Islet precursor cell (in vitro differentiated cells): ENCODE measurements at places on chromosomes 3 and 15.
A peak's percentile ranks its signal among the peaks of the same experiment; 100 is the strongest.

- DNase-seq = no peak
Measured at GRCh38 chr3:127600749-127601456, 2.7 kb downstream of the MCM2 start.

DNA sequence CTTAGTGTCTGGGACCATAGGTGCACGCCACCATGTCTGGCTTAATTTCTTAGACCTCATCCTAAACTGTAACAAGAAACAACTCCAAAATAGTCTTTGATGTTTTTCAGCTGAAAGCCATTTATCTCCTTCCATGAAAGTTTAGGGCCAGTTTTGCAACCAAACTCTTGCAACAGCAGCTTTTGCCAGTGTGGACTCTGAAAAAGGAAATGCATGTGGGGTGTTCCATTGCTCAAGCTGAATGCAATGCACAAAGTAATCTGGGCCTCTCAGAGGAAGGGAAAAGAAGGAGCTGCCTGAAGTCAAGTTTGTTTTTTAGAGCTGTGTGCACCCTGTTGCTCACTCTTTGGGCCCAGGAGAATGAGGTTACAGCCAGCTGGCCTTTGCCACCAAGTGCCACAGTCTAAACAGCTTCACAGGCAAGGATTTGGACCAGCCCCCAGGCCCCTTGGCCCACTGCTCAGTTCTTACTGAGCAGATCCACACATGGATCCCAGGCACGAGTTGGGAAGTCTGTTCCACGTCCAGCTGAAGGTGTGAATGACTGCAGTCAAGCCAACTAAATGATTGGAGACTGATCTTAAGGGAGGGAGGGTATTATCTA is 212.3 kb upstream of the LRRFIP2 start:
- no peak for DNase-seq

DNA sequence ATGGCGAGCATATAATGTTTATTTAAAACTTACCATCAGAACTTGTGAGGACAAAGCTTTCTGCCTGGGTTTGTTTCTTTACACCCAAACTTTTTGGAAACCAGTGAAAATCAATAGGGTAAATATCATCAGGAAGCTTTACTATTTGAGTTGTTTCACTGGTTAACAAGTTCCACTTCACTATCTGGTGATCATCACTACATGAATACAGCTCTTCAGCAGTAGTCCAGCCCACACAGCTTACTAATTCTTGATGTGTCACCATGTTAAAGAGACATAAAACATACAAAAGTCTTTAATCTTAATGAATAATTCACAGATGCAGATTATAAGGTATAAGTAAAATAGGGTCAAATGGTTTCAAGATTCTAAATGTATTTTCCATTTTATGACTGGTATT is 17.6 kb downstream of the IFT80 start:
- no peak for DNase-seq

GRCh38 chr15:89155656-89156055 is 65.7 kb downstream of the RLBP1 start:
- no peak for DNase-seq

- DNase-seq = no peak
Measured at GRCh38 chr15:45943240-45943639, 308.4 kb downstream of the SQOR start.

DNA sequence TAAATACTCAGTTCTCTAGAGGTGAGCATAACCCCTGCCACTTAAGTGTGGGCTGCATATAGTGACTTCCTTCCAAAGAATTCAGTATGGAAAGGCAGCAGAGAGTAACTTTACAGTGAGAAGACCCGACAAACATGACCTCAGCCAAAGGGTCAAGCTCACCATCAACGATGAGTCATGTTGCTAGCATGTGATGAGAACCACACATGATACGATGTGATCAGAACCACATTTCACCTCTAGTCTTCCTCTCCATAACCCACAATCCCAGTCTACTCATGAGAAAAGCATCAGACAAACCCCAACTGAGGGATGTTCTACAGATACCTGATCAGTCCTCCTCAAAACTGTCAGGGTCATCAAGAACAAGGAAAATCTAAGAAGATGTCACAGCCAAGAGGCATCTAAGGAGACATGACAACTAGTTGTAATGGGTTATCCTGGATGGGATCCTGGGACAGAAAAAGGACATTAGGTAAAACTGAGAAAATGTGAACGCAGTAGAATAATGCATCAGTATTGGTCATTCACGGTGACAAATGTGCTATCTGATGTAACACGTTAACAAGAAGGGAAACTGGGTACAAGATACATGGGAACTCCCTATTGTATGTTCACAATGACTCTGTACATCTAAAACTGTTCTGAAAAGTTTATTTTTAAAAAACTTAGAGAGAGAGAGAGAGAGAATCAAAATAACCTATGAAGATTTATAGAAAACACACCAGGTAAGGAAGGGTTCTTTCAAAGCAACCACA is 28.3 kb downstream of the SEC61A1 start:
- no peak for DNase-seq

DNA sequence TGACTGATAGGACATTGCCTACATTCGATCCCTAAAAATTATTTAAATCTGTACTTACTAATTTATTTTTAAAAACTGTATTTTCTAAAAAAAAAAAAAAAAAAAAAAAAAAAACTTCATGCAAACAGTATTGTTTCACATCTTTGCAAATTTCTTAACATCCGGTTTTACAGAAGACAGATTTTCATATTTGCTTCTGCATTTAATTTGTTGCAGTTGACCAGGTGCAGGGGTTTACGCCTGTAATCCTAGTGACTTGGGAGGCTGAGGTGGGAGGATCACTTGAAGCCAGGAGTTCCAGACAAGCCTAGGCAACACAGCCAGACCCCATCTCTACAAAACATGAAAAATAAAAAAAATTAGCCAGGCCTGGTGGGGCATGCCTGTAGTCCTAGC is 6.4 kb upstream of the NFKBIZ start:
- no peak for DNase-seq

- DNase-seq = no peak
Measured at GRCh38 chr15:68192804-68193486, 12.2 kb downstream of the CALML4 start.

DNA sequence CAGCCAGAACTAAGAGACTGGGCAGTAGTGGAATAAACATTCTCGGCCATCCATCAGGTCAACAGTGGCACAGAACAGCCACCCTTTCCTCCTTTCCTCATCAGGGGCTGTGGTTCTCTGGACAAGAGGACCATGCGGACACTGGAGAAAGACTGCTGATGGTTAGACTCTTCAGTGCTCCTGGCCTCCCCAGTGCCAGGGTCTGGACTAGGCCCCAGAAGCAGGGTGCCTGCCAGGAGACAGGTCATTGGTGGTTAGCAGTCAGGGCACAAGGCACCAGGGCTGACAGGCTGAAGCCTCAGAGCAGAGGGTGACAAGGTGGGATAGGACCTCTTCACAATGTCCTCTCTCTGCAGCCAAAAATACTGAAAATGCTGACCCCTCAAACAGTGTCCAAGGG is 30.1 kb downstream of the POC1A start:
- no peak for DNase-seq

DNA sequence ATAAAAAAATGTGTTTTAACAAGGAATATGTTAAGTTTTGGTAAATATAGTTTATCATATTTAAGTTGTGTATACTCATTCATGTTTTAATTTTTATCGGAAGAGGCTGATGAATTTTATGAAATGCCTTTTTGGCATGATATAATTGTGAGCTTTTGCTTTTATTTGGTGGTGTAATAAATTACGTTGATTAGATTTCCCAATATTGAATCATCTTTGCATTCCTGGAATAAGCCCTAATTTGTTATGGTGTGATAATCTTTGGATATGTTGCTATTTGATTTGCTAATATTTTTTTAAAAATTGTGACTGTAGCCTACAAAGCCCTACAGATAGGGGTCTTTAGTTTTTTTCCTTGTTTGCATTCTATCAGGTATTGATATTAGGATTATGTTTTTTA is 107.4 kb downstream of the IGF1R start:
- no peak for DNase-seq

GRCh38 chr3:140956058-140956835 is 14.6 kb downstream of the SLC25A36 start:
- no peak for DNase-seq

DNA sequence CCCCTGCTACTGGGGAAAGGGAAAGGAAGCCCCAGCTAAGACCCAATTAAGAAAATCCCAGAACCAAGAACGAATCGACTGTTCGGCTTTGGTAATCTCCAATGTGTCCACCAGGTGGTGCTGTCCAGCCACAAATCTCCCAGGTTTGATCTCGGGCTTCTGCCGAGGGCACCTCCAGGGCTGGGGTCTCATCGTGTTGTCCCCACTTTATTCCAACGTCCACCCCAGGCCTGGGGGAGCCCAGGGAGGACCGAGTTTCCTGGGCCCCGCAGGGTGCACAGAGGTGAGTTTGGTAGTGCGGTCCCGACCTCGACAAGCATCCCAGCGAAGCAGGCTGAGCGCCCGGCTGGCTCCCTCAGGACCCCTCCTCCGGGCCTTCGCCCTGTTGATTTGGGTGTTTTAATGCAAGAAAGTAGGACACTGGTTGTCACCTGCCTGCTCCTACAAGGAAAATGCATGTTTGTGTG is 185.1 kb downstream of the GOLGA6L6 start:
- DNase-seq = peak; percentile 69

GRCh38 chr3:152830245-152830644 is 4.7 kb upstream of the P2RY1 start:
- DNase-seq = no peak

DNA sequence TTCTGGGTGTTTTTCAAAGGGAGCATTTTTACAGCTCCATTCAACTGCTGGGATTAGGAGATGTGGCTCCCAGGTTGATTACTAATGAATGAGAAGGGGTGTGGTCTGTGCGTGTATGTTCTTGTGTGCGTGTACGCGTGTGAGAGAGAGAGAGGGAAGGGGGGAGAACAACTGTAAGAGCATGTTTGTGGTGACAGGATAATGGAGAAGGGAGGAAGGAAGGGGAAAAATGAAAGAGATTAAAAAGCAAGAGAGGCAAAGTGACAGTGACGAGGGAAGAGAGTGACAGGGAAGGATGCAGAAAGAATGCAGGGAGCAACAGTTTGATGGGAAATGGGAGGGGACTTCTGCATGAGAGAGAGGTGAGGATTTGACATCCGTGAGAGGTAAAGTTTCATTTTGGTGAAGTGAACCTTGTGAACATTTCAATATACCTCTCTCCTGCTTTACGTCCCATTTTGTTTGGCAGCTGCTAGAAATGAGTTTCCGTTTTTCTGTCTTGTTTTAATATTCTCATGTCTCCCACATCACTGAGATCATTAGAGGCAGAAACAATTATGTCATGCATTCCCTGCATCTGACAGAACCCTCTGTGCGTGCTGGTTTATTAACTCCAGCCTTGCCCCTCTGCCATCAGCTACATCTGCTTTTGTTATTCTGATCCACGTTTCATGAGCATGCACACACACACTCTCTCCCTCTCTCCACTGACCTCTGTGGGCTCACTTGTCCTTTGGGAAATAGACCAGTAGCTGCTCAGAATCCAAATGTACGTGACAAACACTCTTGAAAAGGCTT is 161.6 kb downstream of the GAP43 start:
- no peak for DNase-seq

DNA sequence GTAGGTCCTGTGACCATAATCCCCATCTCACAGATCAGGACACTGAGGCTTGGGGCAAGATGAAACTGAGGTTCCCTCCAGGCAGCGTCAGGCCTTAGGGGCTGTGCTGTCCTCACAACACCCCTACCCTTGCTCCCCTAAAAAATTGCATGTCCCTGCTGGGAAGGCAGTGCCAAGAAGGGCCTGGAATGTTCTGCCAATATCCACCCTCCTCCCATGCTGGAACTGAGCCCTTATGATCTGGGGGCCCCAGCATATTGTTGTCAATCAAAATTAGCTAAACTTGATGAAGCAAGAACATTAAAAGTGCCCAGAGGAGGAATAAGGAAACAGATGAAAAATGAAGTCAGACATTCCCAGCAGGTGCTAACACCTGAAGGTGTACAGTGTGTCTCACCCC is 13.4 kb upstream of the RTP3 start:
- peak; percentile 17 for DNase-seq

DNA sequence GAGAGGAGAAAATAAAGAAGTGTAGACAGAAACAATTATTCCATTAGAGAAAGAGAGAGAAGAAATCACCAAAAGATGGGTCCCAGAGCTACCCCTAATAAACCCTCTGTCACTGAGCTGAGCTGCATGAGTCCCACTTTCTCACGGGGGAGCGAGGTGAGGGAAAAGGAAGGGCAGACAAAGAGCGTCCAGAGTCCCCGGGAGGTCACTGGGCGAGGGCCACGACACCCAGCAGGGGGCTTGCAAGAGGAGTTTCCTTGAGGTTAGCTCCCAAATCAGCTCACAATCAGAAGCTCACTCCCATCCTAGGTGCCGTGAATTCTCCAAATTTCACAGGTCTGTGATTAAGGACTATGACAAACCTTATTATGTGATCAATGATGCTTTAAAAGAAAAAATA is 62.3 kb downstream of the XXYLT1 start:
- no peak for DNase-seq

DNA sequence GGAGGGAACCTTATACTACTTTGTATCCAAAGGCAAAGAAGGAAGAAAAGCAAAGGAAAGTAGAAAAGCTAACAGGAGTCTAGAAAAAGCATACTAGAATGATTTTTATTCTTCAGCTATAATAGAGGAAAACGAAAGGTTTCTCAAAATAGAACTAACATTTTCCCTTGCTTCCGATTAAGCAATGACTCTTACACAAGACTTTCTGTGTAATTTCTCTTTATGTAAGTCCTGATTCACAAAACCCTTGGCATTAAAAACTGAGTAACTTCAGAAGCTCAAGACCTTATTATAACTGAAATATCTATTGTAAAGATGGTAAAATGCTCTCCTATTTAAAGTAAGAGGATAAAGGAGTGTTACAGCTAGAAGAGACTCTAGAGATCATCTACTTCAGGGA is 97.4 kb downstream of the DTWD1 start:
- no peak for DNase-seq

DNA sequence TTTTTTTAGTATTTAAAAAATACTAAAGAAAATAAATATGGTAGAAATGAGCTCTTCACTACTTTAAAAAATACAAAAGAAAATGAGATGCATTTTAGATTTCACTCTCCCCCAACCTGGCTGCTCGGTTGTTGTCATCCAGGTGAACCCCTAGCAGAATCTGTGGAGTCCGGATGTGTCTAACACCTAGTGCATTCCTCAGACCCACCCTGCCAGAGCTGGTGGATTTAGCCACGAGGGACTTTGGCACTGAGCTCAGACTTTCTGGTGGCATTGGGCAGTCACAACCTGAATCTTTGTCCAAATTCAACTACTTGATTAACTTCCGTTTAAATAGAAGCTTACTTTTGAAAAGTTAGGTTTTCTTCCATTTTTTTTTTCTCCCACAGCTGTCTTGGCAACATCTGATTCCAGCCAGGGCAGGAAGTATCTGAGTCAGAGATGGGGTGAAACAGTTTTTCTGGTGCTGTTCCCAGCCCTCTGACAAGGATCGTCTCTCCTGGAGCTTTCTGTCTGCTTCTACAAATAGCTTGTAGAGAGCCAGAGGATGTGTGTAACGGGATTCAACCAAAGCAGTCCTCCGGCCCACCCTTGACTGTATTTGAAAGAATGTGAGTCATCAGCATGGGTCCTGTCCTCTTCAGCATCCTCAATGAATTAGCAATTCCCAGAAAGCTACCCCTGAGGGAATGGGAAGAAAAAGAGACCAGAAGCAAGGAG is 301.8 kb upstream of the MCTP2 start:
- peak; percentile 91 for DNase-seq
